ENCODE measurements at places on chromosomes 1 and 21.
A peak's percentile ranks its signal among the peaks of the same experiment; 100 is the strongest.

DNA sequence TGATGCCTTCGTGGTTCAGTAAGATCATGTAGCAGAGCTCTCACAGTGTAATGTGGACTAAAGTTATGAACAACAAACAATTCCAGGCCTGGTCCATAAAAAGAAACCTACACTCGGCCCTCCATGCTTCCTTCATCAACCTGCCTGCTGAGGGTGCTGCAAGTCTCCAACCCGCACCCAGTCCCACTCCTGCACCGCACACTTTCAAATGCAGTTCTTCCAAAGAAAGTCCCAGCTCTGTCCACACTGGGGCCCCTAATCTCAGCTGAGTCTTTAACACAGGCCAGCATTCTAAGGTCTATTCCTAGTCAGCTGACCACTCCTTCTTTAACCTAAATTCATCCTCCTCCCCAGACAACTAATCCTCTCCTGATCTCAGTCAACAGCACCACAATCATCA lies 71.5 kb upstream of the NR5A2 start:
- DNase-seq: no peak

DNA sequence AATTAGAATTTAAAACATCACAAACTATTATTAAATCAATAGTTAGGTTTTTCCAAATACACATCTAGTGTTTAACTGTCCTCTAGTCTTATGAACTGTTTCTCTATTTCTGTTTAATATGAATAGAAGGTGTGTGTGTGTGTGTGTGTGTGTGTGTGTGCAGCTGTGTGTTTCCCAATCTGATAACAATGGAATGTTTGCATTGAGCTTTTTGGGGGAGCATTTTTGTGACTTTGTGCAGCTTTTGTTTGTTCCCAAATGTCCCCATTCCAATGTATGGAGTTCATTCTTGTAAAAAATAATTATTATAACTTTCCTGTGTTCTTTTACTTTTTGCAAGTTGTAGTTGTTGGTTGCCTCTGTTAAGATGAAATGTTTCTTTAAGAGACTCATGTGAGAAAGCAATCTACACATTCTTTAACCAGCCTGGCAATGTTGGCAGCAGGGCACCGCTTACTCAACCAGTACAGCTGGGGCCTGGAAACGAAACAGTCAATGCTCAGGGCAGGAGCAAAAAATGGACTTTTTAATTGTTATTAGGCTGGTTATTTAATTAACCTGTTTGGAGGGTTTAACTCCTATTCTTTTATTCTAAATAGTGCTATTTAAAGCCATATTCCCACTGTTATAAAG lies 354.3 kb downstream of the SRGAP2C start:
- no peak for DNase-seq

DNA sequence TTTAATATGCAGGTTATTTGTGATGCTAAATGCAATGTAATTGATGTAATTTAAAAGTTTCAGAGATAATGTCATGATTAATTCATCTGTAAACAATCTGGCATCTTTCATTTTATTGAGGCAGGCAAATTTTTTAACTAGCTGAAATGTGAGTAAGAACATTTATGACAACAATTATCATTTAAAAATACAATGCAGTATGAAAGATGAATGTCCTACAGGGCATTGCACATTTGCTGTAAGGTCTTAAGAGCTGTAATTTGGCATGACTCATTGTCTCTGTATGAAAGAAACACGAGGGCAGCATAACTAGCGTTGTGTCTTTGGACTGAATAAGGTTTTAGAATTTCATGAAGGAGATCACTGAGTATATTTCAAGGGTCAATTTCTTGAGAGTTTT lies 642.8 kb downstream of the PLA2G4A start:
- no peak for DNase-seq

- DNase-seq: peak; percentile 21
Measured at GRCh38 chr1:36083635-36084496, at the start of gene TEKT2. TEKT2 (plus strand) TSS chr1:36084094; CDS start chr1:36084922, 828 bp downstream.

- no peak for DNase-seq
Measured at GRCh38 chr1:63691701-63692425, 82.0 kb upstream of the ROR1 start.

DNA sequence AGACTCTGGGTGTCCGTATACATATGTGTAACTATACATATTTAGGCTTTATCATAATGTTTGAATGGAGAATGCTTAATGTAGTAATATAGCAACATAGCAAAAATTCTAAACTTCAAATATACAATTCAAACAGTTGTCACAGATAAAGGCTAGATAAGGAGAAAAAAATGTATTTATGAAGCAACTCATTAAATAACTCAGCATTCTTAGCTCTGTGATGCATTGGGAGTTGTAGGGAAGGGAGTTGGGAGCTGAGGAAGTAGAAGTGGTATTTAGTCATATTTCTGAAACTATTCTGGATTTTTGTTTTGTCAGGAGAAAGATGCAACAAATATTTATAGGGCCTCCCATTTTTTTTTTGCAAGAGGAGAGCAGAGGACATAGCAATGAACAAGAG lies 197.8 kb downstream of the PBX1 start:
- DNase-seq: no peak

DNA sequence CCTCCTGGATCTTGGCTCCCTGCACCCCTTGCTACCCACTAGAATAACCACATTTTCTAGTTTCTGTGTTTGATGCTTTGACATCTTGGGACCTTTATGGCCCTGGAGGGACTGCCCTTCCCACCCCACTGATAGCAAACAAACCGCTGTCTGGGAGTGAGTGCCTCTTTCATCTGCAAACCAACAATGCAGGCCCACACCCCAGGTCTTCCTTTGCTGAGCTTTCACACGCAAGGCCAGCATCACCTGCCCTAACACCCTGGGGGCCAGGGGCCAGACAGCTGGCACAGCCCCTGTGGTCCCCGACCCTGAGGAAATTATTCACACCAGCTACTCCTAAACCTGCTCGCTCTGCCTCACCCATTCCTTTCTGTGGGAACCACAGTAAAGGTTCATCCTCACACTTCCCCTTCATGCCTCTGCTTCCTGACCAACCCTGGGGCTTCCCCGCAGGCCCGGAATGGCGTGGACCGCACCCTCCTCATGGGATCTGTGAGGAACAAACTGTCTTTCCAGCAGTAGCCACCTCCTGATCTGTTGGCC lies 15.4 kb downstream of the SLC2A7 start:
- peak; percentile 25 for DNase-seq

DNA sequence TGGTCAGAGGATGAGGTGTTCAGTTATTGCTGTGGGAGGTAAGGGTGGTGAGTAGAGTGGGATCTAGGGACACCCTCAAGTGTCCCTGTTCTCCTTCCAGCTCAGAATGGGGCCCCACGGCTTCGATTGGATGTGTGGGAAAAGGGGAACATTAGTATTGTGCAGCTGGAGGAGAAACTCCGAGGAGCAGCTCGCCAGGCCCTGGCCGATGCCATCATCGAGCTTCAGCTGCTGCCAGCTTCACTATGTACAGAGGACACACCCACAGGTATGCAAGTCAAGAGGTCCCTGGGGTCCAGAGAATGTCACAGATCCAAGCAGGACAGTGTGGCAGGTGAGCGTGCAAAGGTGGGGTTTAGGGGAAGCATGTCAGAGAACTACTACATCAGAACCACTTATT lies 13.9 kb downstream of the HYI start:
- no peak for DNase-seq

DNA sequence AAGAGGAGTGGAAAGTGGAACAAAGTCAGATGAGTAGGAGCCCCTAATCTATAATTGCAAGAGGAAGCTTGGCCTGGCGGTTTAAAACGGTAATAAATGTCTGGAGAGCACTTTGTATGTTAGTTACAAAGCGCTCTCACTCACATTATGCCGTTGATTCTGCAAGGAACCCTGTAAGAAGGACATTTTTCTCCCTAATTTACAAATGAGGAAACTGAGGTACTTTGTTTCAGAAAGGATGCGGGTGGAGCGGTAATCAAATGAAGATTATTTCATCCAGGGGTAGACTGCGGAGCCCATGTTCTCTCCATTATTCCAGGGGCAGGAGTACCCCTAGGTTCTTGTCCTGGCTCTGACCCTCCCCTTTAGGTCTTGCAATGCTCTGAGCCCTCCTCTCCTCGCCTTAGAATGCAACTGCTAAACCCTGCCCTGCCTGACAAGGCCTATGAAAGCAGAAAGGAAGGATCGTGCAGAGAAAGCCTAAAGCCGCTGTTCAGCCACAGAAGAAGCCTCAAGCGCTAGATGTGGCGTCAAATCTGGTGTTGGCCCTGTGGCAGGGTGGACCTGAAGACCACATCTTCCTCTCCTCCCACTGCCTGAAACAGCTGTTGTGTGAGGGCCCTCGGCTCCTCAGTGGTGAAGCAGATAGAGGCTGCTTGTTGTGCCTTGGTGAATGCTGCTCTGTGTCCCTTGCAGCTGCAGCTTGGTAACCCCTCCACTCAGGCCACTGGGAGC lies 588 bp upstream of the PACC1 start:
- no peak for DNase-seq

DNA sequence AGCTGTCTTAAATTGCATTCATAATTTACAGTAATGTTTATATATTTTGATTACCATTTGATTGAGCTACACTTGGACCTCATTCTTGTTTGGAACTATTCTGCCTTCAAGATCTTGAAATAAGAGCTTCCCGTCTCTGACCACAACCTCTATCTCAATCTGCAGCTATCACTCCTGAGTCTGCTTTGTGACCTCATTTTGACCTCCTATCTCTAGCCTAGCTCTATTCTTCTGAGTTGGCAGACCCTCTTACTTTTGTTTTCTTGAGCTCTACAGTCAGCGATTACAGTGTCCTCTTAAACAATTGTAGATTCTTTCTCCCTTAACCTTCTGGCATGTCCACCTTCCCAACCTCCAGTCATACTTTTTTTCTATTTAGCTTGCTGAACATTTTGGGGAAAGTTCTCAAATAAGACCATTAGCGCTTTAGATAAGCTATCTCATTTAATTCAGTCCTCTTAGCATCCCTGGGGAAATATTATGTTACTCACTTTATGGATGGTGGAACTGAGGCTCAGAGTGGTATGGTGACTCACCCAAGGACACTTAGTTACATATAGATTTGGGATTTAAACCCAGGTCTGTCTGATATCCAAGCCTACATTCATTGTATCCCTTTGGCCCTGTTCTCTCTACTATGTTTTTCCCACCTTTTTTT lies 19.1 kb downstream of the RPAP2 start:
- DNase-seq: no peak

GRCh38 chr1:227892489-227893299 lies 55.0 kb downstream of the WNT9A start:
- DNase-seq: peak; percentile 0

GRCh38 chr1:147493349-147493748 lies 48.0 kb upstream of the BCL9 start:
- DNase-seq: no peak

GRCh38 chr1:185565302-185565701 lies 168.9 kb upstream of the HMCN1 start:
- no peak for DNase-seq

GRCh38 chr1:52365071-52365745 lies 797 bp downstream of the CC2D1B start:
- peak; percentile 4 for DNase-seq

GRCh38 chr1:212133319-212133718 lies 97.8 kb downstream of the DTL start:
- no peak for DNase-seq

DNA sequence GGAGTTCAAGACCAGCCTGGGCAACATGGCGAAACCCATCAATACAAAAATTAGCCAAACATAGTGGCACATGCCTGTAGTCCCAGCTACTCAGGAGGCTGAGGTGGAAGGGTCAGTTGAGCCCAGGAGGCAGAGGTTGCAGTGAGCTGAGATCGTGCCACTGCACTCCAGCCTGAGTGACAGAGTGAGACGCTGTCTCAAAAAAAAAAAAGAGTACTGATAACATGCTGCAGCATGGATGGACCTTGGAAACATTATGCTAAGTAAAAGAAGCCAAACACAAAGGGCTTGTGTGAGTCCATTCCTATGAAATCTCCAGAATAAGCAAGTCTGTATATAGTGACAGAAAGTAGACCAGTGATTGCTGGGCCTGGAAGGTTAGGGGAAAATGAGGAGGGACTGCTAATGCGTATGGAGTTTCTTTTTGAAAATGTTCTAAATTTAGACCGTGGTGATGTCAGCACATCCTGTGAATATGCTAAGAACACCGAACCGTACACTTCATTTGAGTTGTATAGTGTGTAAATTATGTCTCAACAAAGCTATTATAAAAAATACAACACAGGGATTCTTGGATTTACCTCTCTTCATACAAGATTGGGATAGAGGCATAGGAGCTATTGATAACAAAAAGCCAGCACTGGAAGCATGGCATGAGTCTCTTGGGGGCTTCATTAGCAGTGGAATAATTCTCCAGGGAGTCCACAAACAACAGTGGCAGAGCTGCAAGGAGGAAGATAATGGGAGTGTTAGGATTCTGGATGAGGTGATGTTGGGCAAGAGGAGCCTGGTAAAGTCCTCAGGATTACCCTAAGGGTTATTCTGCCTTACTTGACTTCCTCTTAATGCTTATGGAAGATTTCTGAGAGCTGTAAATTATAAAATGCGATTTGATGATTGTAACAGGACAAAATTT lies 73.5 kb downstream of the TTC3 start:
- no peak for DNase-seq

DNA sequence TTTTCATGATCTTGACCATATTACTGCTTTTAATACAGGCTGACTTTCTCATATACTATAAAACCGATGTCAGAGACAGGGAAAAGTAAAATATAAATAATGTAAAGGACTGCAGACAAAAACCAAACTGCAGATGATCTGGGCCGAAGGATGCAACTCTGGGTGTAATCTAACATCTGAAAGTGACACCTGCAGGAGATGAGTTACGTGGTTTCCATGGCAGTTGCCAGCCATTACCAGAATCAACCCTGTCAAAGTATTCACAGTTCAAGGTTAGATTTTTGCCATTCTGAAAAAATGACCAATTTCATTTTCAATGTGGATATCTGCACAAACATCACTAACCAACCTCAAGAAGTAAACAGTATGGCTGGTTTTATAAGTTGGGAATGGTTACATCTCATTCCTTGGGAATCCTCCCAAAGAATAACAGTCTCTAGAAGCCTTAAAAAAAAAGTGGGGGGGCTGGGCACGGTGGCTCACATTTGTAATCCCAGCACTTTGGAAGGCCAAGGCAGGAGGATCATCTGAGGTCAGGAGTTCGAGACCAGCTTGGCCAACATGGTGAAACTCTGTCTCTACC lies 27.7 kb downstream of the DNAJC11 start:
- DNase-seq: no peak

- DNase-seq: no peak
Measured at GRCh38 chr1:70061231-70061630, 144.1 kb downstream of the LRRC40 start.

- no peak for DNase-seq
Measured at GRCh38 chr1:176450526-176450925, 12.4 kb upstream of the PAPPA2 start.

DNA sequence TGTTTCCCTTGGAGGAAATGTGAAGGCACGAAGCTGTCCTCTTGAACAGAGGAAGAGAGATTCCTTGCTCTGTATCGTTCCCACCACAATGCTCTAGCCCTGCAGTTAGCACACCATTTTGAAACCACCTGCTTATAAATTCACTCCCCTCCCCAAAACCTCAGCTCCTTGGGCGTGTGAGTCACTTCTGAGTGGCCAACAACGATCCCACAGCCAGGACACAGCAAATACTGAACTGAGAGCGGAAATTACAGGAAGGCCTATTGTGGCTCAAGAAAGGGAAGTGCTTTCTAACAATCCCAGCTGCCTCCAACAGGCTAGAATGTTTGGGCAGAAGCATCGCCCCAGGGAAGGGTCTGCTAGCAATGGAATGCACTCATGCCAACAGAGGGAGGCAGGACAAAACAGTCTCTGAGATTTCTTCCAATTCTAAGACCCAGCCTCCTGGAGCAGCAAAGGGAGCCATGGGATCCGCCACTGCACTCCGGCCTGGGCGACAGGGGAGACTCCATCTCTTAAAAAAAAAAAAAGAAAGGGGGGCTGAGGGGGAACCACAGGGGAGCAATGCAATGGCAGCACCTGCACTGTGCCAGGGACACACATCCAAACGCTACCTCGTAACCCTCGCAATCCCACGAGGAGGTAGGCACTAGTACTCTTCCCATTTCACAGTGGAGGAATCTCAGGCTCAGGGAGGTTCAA lies 1.9 kb downstream of the TMEM53 start:
- peak; percentile 61 for DNase-seq
